ENCODE measurements at places on chromosomes 6 and 20.

DNA sequence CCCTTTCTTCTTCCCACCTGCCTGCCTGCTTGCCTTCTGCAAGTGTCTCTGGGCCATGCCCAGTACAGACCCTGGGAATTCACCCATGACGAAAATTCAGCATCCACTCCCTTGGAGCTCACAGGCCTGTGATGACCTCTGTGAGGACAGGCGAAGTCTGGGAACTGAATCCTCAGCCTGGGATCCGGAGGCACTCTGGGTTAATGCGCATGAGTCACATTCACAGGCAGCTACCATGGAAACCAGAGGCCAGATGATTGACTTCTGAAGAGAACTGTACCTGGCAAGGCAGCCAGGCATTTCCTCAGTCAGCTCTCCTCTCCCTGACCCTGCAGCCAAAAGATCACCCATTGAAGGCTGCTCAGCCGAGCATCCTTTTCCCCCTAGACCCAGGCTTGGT is 41.0 kb downstream of the SLC9A8 start:
- DNase-seq: peak; percentile 76

DNA sequence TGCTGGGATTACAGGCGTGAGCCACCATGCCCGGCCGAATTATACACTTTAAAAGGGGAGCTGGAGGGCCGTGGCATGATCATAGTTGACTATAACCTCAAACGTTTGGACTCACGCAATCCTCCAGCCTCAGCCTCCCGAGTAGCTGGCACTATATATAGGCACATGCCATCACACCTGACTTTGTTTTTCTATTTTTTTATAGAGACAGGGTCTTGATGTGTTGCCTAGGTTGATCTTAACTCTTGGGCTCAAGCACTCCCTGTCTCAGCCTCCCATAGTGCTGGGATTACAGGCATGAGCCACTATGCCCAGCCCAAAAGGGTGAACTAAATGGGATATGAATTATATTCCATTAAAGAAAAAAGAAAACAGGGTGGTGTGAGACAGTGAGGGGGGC is 7.8 kb downstream of the PTGIS start:
- no peak for DNase-seq

- no peak for DNase-seq
Measured at GRCh38 chr6:39756582-39756981, 31.4 kb upstream of the KIF6 start.

DNA sequence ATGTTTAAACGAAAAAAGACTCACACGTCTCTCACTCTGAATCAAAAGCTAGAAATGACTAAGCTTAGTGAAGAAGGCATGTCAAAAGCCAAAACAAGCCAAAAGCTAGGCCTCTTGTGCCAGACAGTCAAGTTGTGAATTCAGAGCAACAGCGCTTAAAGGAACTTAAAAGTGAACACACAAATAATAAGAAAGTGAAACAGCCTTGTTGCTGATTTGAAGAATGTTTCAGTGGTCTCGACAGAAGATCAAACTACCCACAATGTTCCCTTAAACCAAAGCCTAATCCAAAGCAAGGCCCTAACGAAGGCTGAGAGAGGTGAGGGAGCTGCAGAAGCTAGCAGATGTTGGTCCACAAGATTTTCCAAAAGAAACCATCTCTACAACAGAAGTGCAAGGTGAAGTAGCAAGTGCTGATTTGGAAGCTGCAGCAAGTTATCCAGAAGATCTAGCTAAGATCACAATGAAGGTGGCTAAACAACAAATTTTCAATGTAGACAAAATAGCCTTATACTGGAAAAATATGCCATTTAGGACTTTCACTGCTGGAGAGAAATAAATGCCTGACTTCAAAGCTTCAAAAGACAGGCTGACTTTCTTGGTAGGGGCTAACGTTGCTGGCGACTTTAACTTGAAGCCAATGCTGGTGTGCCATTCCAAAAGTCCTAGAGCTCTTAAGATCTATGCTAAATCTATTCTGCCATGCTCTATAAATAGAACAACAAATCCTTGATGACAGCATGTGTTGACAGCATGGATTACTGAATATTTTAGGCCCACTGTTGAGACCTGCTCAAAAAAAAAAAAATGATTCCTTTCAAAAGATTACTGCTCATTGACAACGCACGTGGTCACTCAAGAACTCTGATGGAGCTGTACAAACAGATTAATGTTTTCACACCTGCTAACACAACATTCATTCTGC is 40.3 kb downstream of the SEC63 start:
- DNase-seq: no peak

DNA sequence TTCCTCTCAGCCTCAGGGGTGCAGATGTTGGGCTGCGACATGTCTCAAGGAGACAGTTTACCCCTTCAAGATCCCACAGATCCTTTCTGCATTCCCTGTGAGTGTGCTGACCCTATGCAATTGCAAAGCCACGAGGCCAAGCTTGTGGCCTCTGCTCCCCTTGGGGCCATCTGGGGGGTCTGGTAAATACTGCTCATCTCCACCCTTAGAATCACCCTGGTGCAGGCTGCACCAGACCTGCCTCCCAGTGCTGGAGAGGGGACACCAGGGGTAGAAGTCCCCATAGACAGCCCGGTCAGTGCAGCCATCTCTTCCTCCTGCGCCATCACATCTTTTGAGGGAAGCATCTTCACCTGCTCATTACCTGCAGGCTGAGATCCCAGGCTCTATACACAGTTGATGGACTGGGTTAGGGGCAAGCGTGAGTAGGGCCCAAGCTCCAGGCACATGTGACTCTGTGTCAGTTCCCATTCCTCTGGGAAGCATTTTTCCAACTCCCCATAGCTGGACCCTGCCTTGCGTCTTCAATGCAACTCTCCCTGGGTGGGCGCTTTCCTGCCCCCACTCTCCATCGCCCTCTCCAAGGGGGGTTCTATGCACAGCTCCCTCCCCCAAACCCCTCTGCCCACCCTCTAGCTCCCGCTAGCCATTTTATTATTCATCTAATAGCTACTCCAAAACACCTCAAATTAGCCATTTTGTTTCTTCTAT is 53.9 kb downstream of the THBS2 start:
- DNase-seq: no peak

- no peak for DNase-seq
Measured at GRCh38 chr6:152671171-152671570, 26.5 kb upstream of the MYCT1 start.

DNA sequence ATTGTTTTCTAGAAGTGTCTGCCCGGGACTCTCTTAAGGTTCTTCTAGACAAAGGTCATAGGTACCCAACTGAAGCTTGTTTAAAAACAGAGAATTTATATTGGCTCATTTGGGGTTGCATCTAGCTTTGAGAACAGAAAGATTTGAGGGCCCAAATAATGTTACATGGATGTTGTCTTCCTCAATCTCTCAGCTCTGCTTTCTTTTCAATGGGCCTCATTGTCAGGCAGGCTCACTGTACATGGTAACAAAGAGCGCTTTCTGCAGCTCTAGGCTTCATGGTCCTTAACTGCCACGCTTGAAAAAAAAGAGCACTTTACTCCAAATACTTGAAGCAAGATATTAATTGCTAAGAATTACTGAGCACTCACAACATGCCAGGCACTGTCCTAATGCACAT is 22.2 kb downstream of the NHLRC1 start:
- no peak for DNase-seq

DNA sequence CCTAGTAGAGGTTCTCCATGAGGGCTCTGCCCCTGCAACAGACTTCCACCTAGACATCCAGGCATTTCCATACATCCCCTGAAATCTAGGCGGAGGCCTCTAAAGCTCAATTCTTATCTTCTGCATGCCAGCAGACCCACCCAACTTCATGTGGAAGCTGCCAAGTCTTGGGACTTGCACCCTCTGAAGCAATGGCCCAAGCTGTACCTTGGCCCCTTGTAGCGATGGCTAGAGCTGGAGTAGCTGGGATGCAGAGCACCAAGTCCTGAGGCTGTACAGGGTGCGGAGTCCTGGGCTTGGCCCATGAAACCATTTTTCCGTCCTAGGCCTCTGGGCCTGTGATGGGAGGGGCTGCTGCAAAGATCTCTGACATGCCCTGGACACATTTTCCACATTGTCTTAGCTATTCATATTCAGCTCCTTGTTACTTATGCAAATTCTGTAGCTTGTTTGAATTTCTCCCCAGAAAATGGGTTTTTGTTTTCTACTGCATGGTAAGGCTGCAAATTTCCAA is 17.4 kb upstream of the ELOVL5 start:
- no peak for DNase-seq

DNA sequence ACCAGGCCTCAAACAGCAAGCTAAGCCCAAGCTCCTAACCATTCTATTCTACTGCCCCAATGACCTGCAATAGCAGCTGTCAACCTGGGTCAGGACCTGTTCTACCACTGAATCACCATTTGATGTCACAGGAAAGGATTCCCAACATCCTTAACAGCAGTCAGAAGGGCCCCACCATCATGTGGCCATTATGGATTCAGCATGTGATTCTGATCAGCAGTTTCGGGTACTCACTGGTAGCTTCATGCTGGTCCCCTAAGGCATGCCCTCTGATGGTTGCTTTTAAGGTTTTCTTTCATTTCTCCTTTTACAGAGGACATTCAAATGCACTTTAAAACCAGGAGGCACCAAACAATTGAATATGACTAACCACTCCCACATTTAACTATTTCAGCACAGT is 37.3 kb upstream of the MAP7 start:
- peak; percentile 16 for DNase-seq

DNA sequence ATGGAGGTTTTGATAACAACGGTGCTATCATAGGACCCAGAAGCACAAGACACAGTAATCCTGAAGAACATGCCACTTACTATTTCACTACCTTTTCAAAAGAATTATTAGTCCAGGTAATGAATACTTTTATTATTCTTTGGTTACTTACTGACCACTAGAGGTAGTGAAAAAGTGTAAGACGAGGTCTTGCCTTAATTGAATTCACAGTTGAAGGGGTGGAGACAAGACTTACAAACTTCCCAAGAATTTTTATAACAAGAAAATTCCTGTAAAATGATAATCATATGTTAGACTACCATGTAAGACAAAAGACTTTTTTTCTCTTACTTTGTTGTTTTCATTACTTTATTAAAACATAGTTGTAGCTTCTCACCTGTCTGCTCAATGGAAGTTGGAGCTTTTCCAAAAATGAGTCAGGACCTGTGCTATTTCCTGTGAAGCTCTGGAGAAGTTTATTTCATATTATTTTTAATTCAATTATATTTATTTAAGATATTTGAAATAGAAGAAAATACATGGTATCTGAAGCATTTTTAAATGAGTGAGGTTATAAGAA is 52.4 kb downstream of the DOP1A start:
- DNase-seq: peak; percentile 71

- no peak for DNase-seq
Measured at GRCh38 chr20:48115502-48115901, 330.2 kb upstream of the SULF2 start.

- no peak for DNase-seq
Measured at GRCh38 chr6:93992976-93993375, 573.6 kb upstream of the EPHA7 start.

GRCh38 chr6:33705955-33706725 is 5.4 kb downstream of the UQCC2 start:
- no peak for DNase-seq

DNA sequence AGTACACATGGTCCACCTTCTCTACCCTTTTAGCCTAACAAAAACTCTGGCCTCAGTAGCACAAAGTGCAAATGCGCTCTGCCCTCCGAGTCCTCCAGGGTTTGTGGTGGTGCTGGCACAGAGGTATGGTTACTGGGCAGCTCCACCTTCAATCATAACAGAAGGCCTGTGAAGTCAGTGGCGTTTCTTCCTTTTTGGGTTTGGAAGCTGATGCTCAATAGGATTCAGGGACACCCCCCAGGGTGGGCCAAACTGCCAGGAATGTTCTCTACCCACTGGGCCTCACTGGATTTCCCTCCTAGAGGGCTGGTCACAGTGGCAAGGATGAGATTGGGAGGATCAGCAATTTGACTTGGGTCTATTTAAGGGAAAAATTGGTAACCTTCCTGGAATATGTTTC is 286.1 kb upstream of the FOXQ1 start:
- no peak for DNase-seq

DNA sequence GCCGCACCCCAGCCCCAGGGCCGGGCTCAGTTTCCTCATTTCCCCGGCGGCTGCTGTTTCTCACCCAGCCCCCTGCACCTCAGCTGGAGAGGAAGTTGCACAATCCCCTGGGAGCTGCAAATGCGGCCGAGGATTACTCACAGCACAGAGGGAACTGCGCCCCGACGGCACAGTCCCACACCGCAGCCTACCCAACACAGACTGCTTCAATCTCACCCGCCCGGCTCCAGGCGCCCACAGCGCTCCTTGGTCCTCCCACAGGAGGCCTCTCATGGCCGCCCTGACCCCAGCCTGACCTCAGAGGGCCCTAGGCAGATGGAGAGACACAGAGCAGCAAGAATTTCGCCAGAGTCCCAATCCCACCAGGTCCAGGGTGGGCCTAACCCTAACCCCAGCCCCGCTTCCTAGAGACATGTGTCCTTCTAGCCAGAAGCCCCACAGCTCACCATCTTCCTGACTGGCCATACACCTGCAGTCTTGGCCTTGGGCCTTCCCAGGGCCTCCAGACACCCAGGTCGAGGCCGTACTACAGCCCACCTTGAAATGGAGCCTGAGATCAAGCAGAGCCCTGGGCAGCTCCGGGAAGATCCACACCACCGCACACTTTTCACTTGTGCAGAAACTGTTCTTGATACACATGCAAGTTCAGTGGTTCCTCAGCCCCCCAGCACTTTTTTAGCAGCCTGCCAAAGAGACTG is 11.7 kb downstream of the TFEB start:
- peak; percentile 83 for DNase-seq

DNA sequence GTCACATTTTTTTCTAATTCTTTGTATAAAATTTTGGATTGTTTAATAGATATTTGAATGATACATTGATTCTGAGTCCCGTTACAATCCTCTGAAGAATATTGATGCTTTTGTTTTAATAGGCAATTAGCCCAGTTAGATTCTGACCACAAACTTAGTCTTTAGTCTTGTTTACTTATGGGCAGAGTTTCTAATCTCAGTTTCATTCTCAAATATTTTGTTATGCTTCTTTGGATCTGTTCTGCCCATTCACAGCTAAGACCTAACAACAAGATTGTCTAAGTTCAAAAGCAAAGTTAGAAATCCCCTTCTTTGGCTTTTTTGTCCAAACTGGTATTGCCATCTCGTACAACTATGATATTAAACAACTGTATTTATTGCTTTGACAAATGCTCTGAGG is 58.0 kb downstream of the TBXT start:
- no peak for DNase-seq

DNA sequence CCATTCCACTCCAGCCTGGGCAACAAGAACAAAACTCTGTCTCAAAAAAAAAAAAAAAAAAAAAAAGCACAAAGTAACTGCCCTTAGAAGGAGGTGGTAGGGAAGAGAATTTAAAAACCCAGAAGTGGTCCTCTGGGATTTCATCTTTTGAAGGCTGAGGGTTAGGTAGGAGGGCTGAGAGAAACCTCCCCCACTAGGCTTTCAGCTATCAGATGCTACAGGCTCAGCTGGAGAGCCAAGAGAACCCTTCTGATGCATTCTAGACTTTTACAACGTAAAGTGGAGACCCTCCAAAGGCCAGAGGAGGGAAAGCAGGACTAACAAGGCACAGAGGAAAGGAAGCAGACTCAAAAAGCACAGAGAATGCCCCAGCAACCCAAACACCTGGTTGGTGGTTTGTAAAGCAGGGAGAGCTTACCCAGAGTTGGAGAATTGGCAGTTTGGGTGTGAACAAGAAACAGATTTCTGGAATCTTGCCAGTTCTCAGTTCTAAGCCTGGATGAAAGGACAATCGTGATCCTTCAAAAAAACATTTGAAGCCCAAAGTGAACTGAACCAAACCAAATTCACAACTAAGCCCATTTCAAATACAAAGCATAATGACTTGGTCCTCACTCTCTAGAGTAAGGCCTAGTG is 23.2 kb upstream of the SPAG4 start:
- DNase-seq: no peak

GRCh38 chr20:1618954-1619540 is 762 bp downstream of the SIRPB1 start:
- no peak for DNase-seq

Measured in mammary epithelial cell (primary cell).